ENCODE measurements at places on chromosomes 7 and 10.

- DNase-seq = no peak
Measured at GRCh38 chr7:46571996-46572395, 650.9 kb upstream of the IGFBP3 start.

GRCh38 chr7:140342727-140343514 lies 55.4 kb downstream of the SLC37A3 start:
- no peak for DNase-seq

DNA sequence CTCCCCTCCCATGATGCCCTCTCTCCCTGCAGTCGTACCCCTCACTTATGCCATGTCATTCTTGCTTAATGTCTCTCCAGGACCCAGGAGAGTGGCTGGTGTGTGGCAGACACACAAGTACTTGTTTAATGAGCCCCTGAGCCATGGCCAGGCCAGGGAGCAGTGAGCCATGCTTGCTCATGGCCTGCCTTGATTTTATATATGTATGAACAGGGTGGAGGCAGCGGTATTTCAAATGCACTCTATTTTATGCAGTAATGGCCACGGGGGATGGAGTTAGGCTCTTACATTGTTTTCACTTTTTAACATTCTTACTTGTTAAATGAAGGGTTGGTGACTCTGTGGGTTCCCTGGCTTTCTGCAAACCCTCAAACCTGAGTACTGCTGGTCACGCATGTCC lies 144.8 kb downstream of the FANK1 start:
- no peak for DNase-seq

GRCh38 chr10:29554660-29555059 lies 80.1 kb downstream of the SVIL start:
- DNase-seq = no peak

GRCh38 chr10:93180482-93180931 lies 106.8 kb downstream of the CYP26A1 start:
- no peak for DNase-seq

GRCh38 chr10:129319934-129320333 lies 147.1 kb upstream of the MGMT start:
- no peak for DNase-seq

All from CMK (cell line).